ENCODE measurements at places on chromosomes 5 and 9.

DNA sequence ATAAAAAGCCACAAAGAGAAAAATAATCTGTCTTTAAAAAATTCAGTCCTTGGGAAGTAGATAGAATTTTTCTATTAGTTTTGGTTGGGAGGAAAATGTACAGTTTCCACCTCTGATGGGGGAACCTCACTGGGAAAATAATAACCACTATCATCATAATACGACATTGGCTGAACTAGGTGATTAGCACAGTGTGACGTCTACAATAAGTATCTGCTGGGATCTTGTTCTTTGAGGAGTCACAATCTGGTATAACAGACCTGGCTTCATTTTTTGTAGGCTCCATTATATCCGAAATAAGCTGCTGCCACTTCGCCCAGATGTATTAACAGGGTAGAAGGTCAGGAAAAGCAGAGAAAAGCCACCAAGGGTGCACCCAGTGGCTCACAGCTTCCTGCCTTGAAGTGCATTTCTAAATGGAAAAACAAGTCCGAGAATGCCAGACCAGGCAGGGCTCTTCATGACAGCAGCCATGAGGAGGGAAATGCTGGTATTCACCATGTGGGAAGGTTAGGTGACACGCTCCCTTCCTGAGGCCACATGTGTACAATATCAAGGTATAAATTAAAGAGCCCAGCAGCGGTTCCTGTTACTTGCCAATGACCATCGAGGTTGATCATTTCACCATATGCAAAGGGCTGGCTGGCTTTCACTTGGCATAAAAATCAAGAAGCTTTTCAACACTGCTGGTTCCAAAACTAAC is 152.8 kb downstream of the PRELID2 start:
- no peak for DNase-seq

GRCh38 chr5:157816682-157817386 is 42.1 kb downstream of the CLINT1 start:
- DNase-seq: no peak

GRCh38 chr5:90191352-90192045 is 218.1 kb downstream of the CETN3 start:
- no peak for DNase-seq

DNA sequence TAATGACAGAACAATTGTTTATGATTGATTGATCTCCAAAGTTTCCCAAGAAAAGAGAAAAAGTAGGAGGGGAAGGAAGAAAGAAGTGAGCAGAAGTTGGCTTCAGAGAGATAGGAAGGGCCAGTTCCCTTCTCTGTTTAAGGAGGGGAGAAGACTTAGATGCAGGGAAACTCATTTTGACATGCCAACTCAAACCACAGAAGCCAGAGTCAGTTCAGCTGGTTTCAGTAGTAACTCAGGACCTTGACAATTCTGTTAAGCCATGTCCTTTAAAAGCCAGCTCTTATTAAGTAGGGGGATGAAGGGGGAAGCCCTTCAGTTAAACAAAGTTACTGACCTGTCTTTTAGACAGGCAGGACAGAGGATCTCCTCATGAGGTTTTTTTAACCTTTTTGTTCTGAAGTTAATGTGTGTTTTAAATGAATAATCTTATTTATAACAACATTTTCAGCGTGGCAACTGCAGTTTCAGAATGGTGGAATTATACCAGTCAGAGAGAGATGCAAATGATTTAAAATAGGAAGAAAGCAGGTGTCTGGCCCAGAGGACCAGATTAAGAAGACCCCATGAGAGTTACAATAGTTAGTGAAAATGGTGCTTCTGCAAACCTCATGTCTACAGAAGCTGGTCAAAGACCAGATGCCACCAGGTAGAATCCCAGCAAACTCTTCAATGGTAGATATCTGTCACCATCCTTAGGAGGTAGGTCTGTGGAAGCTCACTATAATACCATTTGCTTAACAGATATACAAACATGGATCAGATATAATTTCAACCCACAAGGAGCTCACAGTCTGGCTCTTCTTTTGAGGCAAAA is 29.3 kb upstream of the ABL1 start:
- DNase-seq: no peak

- DNase-seq: no peak
Observed at GRCh38 chr9:99971410-99971809, 65.0 kb downstream of the STX17 start.

- DNase-seq: no peak
Observed at GRCh38 chr5:58090704-58091103, 369.2 kb downstream of the PLK2 start.

- DNase-seq: no peak
Observed at GRCh38 chr9:70947086-70947485, 174.3 kb downstream of the TRPM3 start.

- no peak for DNase-seq
Observed at GRCh38 chr9:81351166-81351565, 338.2 kb downstream of the TLE1 start.

GRCh38 chr5:57033103-57033502 is 81.2 kb upstream of the MIER3 start:
- DNase-seq: no peak
